ENCODE measurements at places on chromosomes 12 and 14. TPM values are rescaled to one million over a fixed set of nuclear protein-coding genes. Genes with fewer than 3 reads are reported as not detected.

The GZMB gene
- total RNA-seq, result 1,271 TPM

The TBX5 gene
- total RNA-seq, result not detected

The TTLL5 gene
- total RNA-seq, result 30.5 TPM

The HOXC11 gene
- total RNA-seq, result not detected

The SINHCAF gene
- total RNA-seq, result 160 TPM

The GON7 gene
- 20.3 TPM for total RNA-seq

The MUCL1 gene
- total RNA-seq, result not detected

The TMEM132C gene
- total RNA-seq, result not detected

The TAS2R43 gene
- 0.36 TPM for total RNA-seq

The RDH12 gene
- not detected for total RNA-seq
